ENCODE measurements at places on chromosomes 3 and 15. TPM values are rescaled to one million over a fixed set of nuclear protein-coding genes. Genes with fewer than 3 reads are reported as not detected.

Gene CTXN2
- not detected for total RNA-seq

Gene SMCO1
- total RNA-seq = not detected

Gene NOX5
- total RNA-seq = not detected

Gene CATSPER2
- 0.97 TPM for total RNA-seq

Gene OCA2
- total RNA-seq = not detected

Gene PAQR5
- under 0.01 TPM for total RNA-seq

Gene LRTM1
- total RNA-seq = not detected

Gene BRK1
- 98.4 TPM for total RNA-seq

Gene GP5
- 0.06 TPM for total RNA-seq

Gene CCR5
- total RNA-seq = not detected

Gene STOML1
- total RNA-seq = 22.5 TPM

Gene UTS2B
- total RNA-seq = 0.32 TPM

Gene FBXO22
- 51.6 TPM for total RNA-seq

Gene SIDT1
- not detected for total RNA-seq

Gene TNNC1
- not detected for total RNA-seq

Gene ATP13A5
- total RNA-seq = not detected

Gene TP63
- under 0.01 TPM for total RNA-seq

Gene AMOTL2
- total RNA-seq = 145 TPM

Gene C3orf62
- total RNA-seq = 2.0 TPM

Gene CDHR4
- not detected for total RNA-seq

Gene ATP2C1
- 211 TPM for total RNA-seq

Gene ENTPD3
- total RNA-seq = not detected

Gene PHC3
- total RNA-seq = 28.4 TPM

Gene CPLX3
- not detected for total RNA-seq

Gene ARMC8
- 58.7 TPM for total RNA-seq

Gene LIPC
- total RNA-seq = not detected

Gene SI
- total RNA-seq = not detected
